ENCODE measurements at places on chromosomes 1 and 21. TPM values are rescaled to one million over a fixed set of nuclear protein-coding genes. Genes with fewer than 3 reads are reported as not detected.

The DNM3 gene
- total RNA-seq: 7.9 TPM

The SFT2D2 gene
- total RNA-seq: 49.4 TPM

The PDPN gene
- 29.5 TPM for total RNA-seq

The PRAMEF11 gene
- not detected for total RNA-seq

The PGLYRP4 gene
- total RNA-seq: 0.60 TPM

The PYCR2 gene
- total RNA-seq: 106 TPM

The CXADR gene
- total RNA-seq: 80.8 TPM

The COL24A1 gene
- total RNA-seq: 5.8 TPM

The CYP4A11 gene
- not detected for total RNA-seq

The GALNT2 gene
- 67.9 TPM for total RNA-seq

The ATAD3C gene
- 8.0 TPM for total RNA-seq

The FCRL5 gene
- 3.8 TPM for total RNA-seq

The TFAP2E gene
- total RNA-seq: 1.2 TPM

DNA sequence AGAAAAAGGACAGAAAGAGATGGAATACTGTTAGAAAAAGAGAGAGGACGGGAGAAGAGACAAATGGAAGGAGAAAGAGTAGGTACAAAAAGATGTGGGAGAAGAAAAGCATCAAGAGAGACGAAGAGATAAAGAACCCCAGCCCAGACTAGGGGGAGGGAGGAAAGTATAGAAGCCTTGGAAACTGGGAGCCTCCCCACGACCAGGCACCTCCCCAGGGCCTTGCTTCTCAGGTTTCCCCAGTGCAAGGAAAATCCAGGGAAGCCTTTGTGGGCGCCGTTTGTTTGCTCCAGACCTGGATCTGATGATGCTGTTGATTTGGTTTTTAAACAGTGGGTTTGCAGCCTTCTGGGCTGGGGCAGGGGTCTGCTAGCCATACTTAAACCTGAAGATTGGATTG lies 15.2 kb upstream of the ALX3 start:
- no peak for DNase-seq

GRCh38 chr1:43199093-43199726 lies 27.1 kb downstream of the CFAP57 start:
- no peak for DNase-seq

- DNase-seq: no peak
Measured at GRCh38 chr21:34122047-34122446, 48.7 kb downstream of the MRPS6 start.

DNA sequence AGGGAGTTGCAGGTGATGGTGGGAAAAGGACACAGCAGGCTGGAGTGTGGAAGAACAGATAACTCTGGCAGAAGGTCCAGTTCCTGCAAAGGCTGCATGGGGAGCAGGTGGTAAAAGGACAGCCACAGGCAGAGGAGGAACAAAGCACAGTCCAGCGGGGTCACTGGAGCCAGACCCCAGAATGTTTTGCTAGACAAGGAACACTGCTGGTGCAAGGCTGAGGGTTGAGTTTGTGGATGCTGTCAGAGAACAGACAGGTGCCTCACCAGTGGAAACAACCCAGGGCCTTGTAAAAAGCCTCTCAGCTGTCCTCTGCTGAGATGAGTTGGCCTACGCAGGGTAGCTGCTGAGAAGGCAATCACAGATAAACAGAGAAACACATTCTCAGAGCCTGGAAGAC lies 101.7 kb downstream of the SSBP3 start:
- DNase-seq: no peak

GRCh38 chr1:4593106-4593505 lies 61.3 kb upstream of the AJAP1 start:
- no peak for DNase-seq

- no peak for DNase-seq
Measured at GRCh38 chr1:54070171-54070837, 16.9 kb downstream of the TCEANC2 start.

DNA sequence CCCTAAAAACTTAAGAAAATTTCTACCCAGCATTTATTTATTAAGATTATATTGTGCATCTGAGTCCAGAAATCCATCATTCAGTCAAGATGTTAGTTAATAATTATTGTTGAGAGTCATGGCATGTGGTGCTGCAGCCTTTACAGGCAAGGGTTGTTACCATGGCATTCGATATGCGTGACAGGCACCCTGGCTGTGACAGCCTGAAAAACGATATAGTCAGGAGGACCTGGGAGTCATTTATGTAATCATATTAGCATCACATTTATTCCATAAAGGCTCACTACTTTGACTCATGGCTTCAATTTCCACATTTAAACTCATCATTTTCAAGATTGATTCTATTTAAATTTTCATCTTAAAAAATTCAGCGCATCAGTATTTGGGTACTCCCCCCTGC lies 68.0 kb downstream of the CACHD1 start:
- no peak for DNase-seq

DNA sequence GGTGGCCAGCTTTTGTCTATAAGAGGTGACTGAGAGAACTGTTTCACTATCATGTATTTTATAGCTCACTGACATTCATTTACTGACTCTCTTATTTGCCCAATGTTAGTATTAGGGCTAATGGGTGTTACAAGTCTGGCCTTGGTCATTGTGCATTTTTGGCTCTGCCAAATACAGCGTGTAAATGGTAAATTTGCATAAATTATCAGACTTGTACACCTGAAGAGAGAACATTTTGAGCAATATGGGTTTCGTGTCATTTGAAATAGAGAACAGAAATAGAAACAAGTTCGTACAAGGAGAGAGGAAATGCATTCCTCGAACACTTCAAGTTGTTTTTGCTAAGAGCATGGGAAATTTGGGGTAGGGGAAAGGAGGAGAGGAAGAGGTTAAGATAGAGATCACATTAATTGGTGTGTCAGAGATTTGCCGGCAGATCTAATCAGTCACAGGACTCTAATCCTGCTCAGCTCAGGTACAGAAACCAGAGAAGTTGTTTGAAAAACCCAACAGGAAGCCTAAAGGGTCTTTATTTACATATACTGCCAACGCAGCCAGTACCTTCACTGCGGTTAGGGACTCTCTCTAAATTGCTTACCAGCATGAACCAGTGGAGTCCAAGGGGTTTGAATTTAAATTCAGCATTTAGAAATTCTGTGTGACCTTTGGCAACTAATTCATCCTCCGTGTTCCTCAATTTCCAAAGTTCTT lies 261.5 kb downstream of the GPATCH2 start:
- DNase-seq: no peak

- DNase-seq: no peak
Measured at GRCh38 chr21:17742940-17743592, 76.1 kb downstream of the C21orf91 start.

DNA sequence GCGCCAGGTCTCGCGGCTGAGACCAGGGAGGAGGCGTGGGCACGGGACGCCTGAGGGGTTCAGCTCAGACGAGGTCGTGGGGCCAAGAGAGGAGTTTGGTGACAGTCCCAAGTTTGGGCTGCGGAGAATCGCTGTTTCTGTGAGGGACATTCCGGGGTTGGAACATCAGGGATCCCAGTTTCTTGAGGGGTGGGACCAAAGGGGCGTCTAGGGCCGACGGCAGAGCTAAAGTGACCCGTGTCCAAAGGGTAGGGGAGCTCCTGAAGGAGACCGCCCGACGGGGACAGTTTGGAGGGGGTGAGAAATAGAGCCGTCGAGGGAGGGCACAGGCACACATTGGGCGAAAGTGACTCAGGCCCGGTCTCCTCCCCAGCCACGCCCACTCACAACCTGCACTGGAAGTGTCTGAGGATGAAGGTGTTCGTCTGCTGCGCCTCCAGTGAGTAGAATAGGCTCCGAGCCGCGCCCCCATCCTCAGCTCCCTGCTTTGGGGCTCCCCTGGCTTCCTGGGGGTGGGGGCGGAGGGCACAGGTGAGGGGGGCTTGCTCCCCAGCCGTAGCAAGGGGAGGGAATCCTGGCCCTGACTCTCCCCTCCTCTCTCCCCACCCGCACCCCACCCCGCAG lies 7.0 kb downstream of the EFNA3 start:
- peak; percentile 87 for DNase-seq

- DNase-seq: no peak
Measured at GRCh38 chr1:15959827-15960446, 16.0 kb downstream of the ZBTB17 start.

DNA sequence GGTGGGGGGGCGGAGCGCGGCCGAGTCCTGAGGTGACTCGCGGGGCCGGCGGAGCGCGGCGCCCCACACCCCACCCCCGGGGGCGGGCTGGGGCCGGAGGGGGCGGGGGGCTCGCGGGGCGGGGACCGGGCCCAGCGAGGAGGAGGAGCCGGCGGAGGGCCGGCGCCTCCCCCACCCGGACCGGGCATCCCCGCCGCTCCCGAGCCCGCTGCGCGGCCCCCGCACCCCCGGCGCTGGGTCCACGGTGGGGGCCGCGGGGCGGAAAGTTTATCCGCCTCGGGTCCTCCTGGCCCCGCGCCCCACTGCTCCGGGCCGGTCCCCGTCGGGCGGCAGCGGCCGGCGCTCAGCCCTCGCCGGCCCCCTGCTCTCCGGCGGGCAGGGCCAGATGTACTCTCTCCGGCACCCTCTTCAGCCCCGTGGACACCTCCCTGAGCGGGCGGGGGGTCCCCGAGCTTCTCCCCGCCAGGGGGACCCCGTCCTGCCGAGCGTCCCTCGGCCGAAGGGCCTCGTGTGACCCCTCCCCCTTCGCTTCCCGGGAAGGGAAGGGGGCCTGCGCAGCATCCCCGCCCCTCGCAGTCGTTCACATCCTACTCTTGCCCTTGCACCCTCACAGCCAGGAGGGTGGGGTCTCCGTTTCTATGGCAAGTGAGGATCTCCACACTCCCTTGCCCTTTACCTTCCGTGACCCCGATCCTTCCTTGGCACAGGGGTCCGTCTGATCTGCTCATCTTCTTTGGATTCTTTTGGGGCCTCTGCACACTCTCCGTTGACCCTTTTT lies 663 bp downstream of the CAMTA1 start:
- peak; percentile 51 for DNase-seq

GRCh38 chr21:17819877-17820229 lies 697 bp upstream of the C21orf91 start:
- DNase-seq: no peak

- DNase-seq: no peak
Measured at GRCh38 chr1:1242461-1243265, 3.9 kb downstream of the C1QTNF12 start.

DNA sequence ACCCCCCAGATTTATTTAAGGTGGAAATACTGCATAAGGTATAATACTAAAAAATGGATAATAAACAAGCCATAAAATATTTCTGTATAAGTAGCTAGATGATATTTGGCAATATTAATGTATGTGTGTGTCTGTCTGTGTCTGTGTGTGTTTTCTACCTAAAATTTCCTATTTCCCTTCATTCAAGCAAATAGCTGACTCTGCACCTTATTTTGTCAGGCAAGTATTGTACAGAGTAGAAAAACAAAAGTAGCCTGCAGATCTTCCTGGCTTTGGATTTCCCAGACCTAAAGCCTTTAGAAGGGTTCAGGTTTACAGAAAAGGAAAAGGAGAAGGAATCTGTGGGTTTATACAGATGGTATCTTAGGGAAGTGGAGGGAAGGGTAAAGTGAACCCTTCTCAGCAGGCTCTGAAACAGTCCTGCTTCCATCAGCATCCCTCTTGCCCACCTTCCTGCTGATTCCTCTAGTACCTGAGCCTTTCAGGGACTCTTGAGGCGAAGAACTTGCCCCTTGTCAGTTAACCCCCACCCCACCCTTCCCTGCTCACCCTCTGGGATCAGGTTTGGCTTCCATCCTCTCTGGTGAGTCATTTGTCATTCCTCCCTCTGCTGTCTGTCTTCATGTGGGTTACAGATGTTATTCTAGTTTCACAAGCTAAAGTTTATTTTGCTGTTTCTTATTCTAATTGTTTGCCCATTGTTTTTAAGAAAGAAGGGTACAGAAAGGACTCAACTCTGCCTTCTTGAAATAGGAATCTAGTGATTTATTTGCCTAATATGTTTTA lies 21.7 kb upstream of the RGS16 start:
- no peak for DNase-seq

- DNase-seq: peak; percentile 46
Measured at GRCh38 chr1:90850181-90850897, 133.2 kb upstream of the BARHL2 start.

- DNase-seq: no peak
Measured at GRCh38 chr1:154719586-154720327, 111.8 kb upstream of the ADAR start.

DNA sequence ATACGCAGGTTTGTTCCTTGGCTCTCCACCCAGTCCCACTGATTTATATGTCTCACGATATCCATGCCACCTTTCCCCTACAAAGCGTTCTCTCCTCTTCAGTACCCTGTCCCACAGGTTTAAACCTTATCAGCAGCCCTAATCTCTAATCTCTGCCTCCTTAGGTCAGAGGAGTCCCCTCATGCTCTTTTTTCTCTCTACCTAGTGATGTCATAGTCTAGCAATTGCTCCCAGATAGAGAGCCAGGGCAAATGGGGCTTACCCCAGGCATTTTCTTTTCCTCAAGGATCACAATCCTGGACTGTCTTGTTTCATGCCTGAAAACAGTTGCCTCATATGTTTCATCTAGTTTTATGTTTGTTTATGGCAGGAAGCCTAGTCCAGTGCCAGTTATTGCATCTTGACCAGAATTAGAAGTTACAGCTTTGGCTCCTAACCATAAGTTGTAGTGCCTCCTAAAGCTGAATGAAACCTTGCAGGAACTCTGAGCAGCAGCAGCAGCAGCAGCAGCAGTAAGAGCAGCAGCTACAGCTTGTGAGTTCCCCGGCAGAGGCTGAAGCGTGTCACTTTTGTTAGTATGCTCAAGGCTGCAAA lies 26.7 kb upstream of the TP53BP2 start:
- DNase-seq: no peak

DNA sequence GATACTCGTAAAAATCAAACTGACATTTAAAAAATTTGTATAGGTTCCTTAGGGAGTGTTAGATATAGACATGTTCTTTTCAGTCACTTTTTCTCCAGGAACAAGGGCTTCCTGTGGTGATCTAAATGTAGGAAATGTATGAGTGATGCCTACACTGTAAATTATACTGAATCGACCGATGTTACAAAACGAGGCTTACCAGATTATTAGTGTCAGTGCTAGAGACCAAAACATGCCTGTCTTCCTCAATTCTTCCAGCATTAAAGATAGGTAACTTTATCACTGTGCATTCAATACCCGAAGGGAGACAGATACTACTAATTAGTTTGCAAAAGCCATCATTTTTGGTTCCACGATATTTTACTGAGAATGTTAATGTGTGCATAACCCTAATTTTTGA lies 86.1 kb downstream of the BRINP3 start:
- DNase-seq: no peak

DNA sequence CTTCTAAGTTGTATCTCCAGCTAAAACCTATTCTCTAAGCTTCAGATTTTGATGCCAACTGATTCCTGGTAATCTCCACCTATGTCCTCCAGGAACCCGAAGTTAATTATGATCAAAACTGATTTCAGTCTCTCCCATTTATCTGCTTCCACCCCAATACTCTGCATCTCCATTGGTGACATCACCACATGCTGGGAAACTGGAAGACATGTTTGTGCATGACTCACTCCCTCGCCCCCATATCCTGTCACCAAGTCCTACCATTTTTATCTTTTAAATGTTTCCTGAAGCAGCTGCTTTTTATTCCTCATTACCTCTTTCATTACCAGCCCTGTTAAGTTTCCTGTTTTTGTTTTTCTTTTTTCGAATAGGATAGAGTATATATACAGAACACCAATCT lies 228.5 kb downstream of the LRRC40 start:
- no peak for DNase-seq

GRCh38 chr1:60903591-60903990 lies 178.8 kb upstream of the NFIA start:
- DNase-seq: no peak
